ENCODE measurements at places on chromosomes 4 and X. TPM values are rescaled to one million over a fixed set of nuclear protein-coding genes. Genes with fewer than 3 reads are reported as not detected.

NEUROG2 gene
- 1.0 TPM for total RNA-seq

SYTL5 gene
- 11.9 TPM for total RNA-seq

NUP62CL gene
- 8.8 TPM for total RNA-seq

NLGN4X gene
- 56.8 TPM for total RNA-seq

DUSP9 gene
- 0.55 TPM for total RNA-seq

FAM9B gene
- not detected for total RNA-seq

PABPC1L2B gene
- total RNA-seq, result 1.3 TPM

PRICKLE3 gene
- total RNA-seq, result 2.2 TPM

OPN1MW gene
- total RNA-seq, result not detected

PTCHD1 gene
- total RNA-seq, result 3.4 TPM

MAGEB2 gene
- total RNA-seq, result not detected

KIT gene
- 38.6 TPM for total RNA-seq

GAGE1 gene
- not detected for total RNA-seq

Data from spinal cord (tissue), 10 donors.